Activated naive CD8-positive, alpha-beta T cell treated with anti-CD3 and anti-CD28 coated beads, Interleukin-2, amount 50 U/mL, for 24 hours (primary cell): ENCODE measurements at places on chromosomes 16 and 17.

DNA sequence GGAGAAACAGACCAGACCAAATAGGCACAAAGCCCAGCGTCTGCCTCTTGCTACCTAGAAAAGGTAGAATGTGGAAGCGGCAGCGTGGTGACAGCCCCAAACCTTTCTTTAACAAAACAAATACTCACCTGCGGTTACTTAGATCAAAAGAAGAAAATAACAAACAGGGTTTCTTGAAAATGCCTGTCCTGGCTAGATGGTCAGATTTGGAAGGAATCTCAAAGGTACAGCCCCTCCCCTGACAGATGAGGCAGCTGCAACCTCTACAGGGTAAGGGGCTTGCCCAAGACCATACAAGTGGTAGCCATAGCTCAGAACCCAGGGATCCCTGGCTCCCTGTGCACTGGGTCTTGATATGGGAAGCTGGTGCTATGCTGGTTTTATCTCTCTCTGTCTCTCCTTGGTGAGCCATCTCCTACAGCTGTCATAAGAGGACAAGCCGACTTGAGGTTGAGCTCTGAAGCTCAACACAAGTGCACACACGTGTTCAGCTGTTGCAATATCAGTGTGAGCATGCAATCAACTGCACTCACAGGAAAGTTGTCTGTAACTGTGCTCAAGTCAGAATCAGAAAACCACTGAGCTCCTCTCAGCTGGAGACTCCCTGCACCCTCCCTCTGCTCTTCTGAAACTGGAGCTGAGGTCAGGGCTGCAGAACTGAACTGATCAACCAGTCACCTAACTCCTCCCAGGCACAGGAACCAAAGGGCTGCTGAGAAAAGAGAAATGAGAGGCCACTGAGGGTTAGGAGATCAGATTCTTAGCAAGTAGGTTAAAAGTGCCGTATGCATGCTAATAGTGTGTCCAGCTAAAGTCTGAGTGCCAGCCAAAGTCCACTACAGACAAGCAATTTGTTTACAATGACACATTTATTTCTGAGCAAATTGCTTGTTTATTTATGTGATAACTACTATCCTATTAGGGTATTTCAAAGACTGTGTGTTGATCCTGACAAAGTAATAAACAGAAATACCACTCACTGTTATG, 6.1 kb upstream of the RNF157 start:
- DNase-seq, result peak; percentile 56

DNA sequence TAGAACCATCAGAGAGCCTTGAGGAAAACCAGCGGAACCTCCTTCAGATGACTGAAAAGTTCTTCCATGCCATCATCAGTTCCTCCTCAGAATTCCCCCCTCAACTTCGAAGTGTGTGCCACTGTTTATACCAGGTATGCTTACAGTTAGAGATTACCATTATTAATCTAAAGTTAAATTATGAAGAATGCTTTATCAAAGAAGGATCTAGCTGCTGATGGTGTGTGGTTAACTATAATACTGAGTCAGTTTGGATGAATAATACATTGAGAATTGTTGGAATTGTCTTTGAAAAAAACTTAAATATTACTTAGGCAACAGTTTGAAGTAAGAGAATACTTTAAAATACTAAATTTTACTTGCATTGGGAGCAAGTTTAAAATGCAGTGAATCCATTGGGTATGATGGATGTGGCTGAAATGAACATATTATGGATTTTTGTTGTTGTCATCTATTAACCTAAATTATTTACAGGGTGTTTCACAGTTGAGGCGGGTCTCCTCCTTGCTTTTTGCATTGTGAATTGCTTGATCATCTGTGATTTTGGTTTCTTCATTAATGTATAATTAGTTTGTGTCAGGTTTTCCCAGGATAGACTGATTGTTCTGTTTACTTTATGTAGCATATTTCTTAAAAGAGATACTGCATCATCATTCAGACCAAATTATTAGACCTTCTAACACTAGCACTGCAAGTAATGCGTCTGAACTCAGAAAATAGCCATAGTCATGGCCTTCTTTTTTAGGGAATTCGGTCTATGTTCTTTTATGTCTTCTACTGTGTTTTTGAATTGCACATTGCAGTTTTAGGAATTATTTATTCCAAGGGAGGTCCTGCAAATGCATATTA, 47.8 kb downstream of the OMG start:
- no peak for DNase-seq

DNA sequence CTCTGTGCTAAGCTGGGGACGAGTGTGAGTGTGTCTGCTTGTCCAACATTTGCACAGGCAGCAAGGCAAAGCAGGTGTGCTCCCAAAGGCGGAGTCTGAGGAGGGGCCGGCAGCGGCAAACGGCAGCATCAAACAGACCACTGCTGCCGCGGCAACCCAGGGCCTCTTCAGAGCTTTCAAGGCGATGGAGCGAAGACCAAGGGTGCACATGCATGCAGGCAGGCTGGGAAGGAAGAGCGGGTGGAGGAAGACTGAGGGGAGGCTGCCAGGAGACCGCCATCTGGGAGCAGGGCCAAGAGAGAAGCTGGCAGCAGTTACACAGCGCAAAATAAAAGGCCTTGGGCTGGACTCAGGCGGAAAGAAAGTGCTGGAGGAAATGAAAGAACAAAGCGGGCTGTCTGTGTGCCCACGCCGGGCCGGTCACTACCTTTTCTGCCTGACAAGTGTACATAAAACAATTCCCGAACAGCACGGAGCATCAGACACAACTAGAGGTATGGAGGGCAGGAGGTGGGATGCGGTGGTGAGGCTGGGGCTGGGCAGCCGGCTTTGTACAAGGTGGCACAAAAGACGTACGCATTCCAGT, 8.5 kb downstream of the TIMM22 start:
- no peak for DNase-seq

DNA sequence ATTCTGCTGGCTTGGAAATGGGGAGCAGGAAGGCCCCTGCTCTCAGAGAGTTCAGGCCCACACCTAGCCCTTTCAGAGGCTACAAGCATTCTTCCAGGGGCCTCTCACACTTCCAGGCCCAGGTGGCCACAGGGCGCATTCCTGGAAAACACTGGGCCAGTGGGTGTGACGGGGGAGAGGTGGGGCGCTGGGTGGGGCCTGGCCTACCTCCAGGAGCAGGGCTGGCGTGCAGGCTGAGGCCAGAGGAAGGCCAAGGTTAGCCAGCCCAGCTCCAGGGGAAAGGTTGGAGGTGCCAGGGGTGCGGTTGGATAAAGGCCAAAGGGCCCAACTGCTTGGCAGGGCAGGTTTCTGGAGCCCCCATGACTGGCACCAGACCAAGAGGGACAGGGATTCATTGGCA, 198.2 kb downstream of the MAF start:
- no peak for DNase-seq

- no peak for DNase-seq
Measured at GRCh38 chr16:66378741-66379570, 12.5 kb downstream of the CDH5 start.

- DNase-seq, result no peak
Measured at GRCh38 chr17:73706858-73707257, 62.6 kb upstream of the SDK2 start.

DNA sequence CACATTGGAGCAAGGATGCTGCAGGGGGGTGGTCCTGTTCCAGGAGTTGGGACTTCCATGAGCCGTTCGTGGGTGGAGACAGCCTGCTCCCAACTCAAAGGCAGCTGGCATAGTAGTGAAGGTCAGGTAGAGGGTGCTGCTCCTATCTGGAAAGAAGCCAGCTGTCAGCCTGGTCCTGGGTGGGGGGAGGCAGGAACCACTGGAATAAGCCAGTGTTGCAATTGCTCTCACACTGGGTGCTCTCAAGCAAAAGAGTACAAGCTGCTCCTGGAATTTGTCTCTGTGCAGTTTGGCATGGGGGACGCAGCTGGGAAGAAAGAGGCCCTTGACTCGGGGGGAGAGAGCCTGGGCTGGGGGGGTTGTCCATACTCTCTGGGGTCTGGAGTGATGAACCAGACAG, 8.7 kb downstream of the CACNG5 start:
- no peak for DNase-seq

DNA sequence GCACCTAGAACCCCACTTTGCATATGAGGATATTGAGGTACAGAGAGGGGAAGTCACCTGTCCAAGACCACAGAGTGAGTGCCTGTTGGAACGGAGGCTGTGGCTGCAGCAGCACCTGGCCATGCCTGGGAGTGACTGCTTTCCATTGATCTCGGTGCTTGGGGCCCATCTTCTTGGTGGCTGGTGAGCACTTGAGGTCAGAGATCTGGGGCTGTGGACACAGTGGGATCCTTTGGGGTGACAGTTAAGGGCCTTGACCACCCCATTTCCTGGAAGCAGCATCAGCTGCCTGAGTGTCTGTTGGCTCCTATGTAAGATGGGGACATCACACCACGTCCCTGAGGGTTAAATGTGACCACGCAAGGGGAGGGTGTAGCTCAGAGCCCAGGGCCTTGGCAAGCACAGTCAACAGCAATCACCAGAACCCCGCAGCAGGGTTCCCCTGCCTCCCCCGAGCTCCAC, 111.7 kb downstream of the IRF8 start:
- DNase-seq, result no peak

- DNase-seq, result no peak
Measured at GRCh38 chr16:9318764-9319163, 227.3 kb downstream of the HAPSTR1 start.

- DNase-seq, result no peak
Measured at GRCh38 chr17:50430821-50431618, 5.0 kb downstream of the ACSF2 start.

GRCh38 chr17:79650861-79651260, 40.0 kb upstream of the RBFOX3 start:
- no peak for DNase-seq

DNA sequence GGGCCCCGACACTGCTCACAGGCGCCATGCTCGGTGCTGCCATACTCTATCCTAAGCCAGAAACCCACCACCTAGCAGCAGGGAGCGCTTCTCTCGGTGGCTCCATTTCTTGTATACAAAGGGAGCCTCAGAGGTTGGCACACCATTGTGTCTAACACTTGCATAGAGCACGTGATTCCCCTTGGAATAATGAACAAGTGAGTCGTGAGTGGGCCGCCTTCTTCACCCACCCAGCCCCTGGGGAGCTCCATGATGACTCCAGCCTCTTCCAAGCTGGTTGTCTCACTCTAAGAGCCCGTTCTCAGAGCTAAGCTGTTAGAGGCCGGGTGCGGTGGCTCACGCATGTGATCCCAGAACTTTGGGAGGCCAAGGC, 82.3 kb upstream of the ZNF469 start:
- DNase-seq, result no peak

DNA sequence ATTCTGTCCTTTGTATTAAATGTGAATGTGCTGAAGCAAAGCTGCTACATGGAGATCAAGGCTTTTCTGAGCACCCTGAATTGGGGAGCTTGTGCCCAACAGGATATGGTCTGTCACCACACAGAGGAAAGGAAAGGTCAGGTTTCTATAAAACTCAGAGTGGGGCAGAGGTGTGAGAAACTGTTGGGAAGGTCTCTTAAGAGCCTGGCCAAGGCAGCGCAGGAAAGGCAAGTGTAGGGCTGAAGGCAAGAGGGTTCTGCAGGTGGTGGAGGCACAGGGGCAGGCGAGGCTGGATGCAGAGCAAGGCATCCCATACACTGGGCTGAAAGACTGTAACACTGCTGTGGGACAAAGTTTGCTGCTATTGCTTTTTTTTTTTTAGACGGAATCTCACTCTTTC, 8.1 kb downstream of the COX6A2 start:
- peak; percentile 41 for DNase-seq

DNA sequence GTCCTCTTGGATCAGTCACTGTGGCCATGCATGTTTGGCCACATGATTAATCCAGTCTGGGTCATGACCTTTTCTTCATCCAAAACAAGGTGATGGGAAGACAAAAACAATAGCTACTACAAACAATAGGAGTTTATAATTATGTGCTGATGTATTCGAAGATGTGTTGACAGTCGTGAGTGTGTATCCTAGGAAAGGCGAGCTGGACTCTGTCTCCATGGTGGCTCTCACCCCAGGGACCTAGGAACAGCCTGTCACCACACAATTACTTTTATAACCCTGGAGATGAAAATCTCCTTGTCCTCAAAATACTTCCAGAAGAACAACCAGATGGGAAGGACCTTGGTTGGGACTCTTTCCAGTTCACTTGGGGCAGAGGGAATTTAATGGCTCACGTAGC, 9.8 kb upstream of the PLK1 start:
- DNase-seq, result no peak

- DNase-seq, result no peak
Measured at GRCh38 chr16:86570558-86571529, 4.2 kb downstream of the FOXC2 start.

GRCh38 chr17:39166437-39167335, 725 bp upstream of the ARL5C start:
- no peak for DNase-seq

- DNase-seq, result no peak
Measured at GRCh38 chr16:27102701-27103575, 36.2 kb downstream of the C16orf82 start.

- DNase-seq, result no peak
Measured at GRCh38 chr16:49130397-49130796, 151.2 kb downstream of the CBLN1 start.

GRCh38 chr17:28956112-28956511, 4.8 kb upstream of the PHF12 start:
- no peak for DNase-seq

GRCh38 chr17:56785997-56786680, 47.6 kb downstream of the C17orf67 start:
- no peak for DNase-seq

GRCh38 chr16:4570688-4571321, 14.7 kb downstream of the C16orf96 start:
- no peak for DNase-seq
